ENCODE measurements at places on chromosomes 5 and 9.

- no peak for DNase-seq
Observed at GRCh38 chr5:106637275-106637674, 1033.5 kb downstream of the EFNA5 start.

- DNase-seq: no peak
Observed at GRCh38 chr5:136192526-136193321, at the start of gene SMIM32. SMIM32 (minus strand) TSS chr5:136193162; CDS start chr5:136192524, 638 bp downstream.

DNA sequence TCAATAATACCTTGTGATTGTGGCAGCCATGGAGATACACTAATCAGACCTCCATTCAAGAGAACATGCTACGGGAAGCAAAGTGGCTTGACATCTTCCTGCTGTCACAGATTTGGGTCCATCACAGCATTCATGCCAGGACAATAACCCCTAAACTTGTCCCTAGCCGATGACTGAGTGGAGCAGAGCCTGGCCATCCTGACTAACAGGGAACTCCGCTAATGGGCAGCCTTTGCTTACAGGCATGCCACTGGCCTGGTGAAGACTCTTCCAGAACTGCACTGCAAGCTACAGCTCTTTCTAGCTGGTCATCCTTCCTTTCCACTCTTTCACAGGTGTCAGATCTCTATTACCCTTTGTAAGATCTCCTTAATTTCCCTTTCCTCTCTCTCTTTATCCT is 16.0 kb downstream of the FAM174A start:
- DNase-seq: no peak

GRCh38 chr5:142981886-142982820 is 212.0 kb downstream of the ARHGAP26 start:
- DNase-seq: no peak

- DNase-seq: no peak
Observed at GRCh38 chr5:177367981-177368868, 10.5 kb downstream of the RGS14 start.

GRCh38 chr9:129394886-129395279 is 216.8 kb upstream of the IER5L start:
- no peak for DNase-seq

- DNase-seq: no peak
Observed at GRCh38 chr9:29798599-29798998, 2225.3 kb upstream of the C9orf72 start.

GRCh38 chr5:174698156-174698555 is 26.2 kb upstream of the MSX2 start:
- DNase-seq: no peak

DNA sequence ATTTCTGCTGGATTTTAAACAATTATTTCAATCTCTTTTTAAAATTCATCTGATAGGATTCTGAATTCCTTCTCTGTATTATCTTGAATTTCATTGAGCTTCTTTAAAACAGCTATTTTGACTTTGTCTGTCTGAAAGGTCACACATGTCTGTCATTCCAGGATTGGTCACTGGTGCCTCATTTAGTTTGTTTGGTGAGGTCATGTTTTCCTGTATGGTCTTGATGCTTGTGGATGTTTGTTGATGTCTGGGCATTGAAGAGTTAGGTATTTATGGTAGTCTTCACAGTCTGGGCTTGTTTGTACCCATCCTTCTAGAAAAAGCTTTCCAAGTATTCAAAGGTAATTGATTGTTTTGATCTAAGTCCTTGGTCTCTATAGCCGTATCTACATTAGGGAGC is 39.1 kb downstream of the DENND4C start:
- no peak for DNase-seq

- DNase-seq: no peak
Observed at GRCh38 chr5:80156156-80156555, 99.7 kb downstream of the SERINC5 start.

GRCh38 chr9:94875300-94876020 is 149.0 kb downstream of the AOPEP start:
- DNase-seq: no peak

GRCh38 chr9:121654499-121655140 is 3.2 kb downstream of the DAB2IP start:
- DNase-seq: no peak

- no peak for DNase-seq
Observed at GRCh38 chr9:117768750-117769395, 64.7 kb downstream of the TLR4 start.

DNA sequence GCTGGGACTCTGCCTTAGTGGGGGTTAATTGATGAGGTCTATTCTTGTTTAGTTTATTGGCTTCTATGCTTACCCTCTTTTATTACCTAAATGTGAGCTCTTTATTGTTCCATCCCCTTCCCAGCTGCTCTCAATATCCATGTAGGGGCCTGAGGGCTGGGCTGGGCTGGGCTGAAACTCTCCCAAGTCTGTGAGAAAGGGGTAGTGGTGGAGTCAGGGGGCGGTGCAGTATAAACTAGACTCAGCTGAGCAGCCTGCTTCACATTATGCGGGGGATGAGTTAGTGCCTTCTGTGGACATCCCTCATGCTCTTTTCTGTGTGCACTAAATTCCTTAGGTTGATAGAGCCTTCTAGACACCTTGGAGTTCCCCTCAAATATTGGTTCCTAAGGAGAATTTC is 451.8 kb upstream of the PTGER4 start:
- DNase-seq: no peak

DNA sequence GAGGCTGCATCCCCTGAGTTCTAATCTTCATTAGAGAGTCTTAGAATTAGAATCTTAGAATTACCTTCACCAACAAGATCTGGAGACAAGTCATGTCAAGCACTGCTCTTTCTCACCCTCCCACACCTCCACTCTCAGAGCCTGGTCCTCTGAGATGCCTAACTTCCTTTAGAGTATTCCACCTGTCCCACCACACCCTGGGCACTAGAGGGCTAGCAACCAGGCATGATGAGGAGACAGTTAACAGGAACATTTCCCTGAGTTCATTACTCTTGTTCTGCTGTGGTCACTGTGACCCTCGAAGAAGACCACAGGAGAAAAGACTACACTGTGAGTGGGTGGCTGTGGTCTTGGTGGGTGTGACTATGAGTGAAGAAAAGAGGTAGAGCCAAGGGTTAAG is 25.2 kb upstream of the MAP1B start:
- no peak for DNase-seq

- no peak for DNase-seq
Observed at GRCh38 chr5:134576386-134577021, 51.0 kb downstream of the JADE2 start.

- DNase-seq: no peak
Observed at GRCh38 chr5:71973563-71973962, 133.7 kb upstream of the MAP1B start.

- no peak for DNase-seq
Observed at GRCh38 chr9:69798744-69799143, 21.9 kb upstream of the CFAP95 start.

DNA sequence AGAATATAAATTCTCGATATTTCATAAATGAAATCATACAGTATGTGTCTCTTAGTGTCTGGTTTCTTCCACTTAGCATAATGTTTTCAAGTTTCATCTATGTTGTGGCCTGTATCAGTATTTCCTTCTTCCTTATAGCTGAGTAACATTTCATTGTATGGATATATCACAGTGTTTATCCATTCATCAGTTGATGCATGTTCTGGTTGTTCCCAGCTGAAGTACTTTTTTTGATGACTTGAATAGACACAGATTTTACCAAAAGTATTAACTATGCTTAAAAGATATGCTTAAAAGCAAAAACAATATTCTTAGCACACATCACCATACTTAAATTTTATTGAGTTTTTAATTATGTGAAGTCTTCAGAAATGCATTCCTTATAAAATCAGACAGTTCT is 12.7 kb downstream of the RAB14 start:
- no peak for DNase-seq

DNA sequence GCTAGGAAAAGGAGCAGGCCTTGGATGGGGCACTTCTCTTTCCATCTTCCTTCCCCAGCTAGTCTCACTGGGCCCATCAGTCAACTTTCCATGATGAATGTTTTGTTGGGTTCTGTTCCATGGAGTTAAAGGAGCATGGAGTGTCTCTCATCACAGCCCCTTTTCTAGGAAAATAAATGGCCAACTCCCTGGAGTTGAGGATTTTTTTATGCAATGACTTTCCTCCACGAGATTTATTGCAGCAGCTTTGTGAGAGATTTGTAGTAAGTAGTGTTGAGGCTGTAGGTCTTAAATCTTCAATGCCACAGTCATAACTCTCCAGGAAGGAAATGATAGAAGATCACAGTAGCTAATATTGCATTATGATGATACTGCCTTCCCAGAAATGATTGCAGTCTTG is 45.6 kb upstream of the SLC44A1 start:
- DNase-seq: no peak

DNA sequence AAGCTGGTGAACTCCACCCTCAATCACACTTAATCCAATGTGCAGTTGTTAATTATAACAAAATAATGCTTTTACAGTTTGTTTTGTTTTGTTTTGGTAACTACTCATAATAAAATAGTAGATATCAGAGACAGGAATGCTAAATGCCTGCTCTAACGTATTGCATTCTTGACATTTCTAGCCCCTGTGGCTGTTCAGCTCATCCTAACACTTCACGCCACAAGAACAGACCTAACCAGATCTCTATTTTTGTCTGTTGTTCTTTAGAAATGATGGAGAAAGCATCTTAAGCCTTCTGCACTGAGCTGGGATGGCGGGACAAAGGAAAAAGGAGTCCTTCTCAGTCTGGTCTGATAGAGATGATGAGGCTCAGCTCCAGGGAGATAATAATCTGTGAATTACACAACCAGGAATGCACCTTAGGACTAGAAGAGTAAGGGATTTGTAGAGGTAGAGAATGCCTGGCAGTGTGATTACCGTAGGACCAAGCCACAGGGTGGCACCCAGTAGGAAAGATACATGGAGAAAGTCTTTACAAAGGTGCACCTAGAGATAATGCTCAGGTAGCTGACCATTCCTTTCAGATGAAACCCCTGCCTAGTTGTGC is 628.8 kb downstream of the PDE4D start:
- DNase-seq: no peak

- no peak for DNase-seq
Observed at GRCh38 chr9:72539824-72540347, 18.5 kb downstream of the TMC1 start.

GRCh38 chr5:131595088-131596033 is 39.7 kb downstream of the RAPGEF6 start:
- no peak for DNase-seq

DNA sequence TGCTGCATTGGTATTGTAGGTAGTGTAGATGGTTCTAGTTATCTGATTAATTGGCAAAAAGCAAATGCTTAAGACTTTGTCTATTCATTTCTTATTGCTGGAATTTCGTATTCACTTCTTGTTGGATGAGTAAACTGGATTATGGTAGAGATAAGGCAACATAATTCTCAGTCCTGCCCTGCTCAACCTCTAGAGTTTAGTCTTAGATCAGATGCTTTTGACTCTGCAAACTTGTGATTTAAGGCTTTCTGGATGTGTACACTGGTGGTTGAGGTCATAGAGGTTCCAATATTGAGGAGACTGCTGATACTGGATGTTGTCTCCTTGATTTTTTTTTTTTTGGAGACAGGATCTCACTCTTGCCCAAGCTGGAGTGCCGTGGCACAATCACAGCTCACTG is 35.0 kb downstream of the KIF2A start:
- DNase-seq: no peak

GRCh38 chr9:107158321-107158720 is 124.8 kb upstream of the RAD23B start:
- no peak for DNase-seq

Measured in activated naive CD4-positive, alpha-beta T cell (primary cell).